ENCODE measurements at places on chromosomes 12 and 14. TPM values are rescaled to one million over a fixed set of nuclear protein-coding genes. Genes with fewer than 3 reads are reported as not detected.
A peak's percentile ranks its signal among the peaks of the same experiment; 100 is the strongest.

DNA sequence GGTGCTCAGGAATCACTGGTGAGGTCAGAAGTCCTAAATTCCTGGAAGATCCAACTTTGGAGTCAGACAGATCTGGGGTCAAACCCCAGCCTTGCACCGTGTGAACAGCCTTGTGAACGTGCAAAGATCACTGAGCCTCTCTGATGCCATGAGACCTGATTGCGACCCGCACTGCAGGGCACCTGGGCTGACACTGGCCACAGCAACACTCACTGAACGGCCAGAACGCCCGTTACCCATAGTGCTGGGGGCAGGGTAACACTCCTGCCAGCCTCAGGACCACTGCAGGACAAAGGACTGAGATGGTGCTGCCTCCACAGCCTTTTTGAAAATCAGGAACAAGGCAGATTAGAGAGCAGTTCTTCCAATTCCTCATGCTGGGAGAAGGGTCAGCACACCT lies 28.3 kb downstream of the CHGA start:
- no peak for DNase-seq

GRCh38 chr12:90896164-90896563 lies 58.8 kb downstream of the CCER1 start:
- DNase-seq: no peak

- DNase-seq: peak; percentile 90
Measured at GRCh38 chr12:49367381-49368239, at the start of gene SPATS2. Gene SPATS2, plus strand, starts transcription at chr12:49367462. Its CDS starts 93,551 bp downstream, at chr12:49461013.

GRCh38 chr12:124555168-124556073 lies 12.0 kb downstream of the NCOR2 start:
- no peak for DNase-seq

GRCh38 chr12:71449373-71450070 lies 9.9 kb downstream of the LGR5 start:
- no peak for DNase-seq

- no peak for DNase-seq
Measured at GRCh38 chr14:104403421-104404220, 175.9 kb upstream of the C14orf180 start.

- no peak for DNase-seq
Measured at GRCh38 chr12:58369576-58369975, 428.2 kb downstream of the ATP23 start.

DNA sequence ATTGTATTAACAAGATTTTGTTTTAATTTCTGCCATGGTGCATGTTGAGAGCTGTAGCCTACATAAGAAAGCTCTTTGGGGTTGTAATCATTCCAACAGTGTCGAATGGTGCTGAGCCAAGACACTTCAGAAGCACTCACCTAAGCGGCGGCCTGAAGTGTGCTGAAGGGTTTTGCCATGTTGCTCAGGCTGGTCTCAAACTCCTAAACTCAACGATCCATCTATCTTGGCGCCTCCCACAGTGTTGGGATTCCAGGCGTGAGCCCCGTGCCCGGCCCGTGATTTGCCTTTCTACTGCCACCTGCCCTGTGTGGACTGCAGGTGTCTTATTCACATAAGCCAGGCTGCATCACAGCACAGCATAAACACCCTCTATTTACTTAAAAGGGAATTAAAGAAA lies 48.9 kb downstream of the AMN start:
- DNase-seq: no peak

GRCh38 chr14:67618617-67619063 lies 1.1 kb upstream of the ARG2 start:
- DNase-seq: no peak

GRCh38 chr14:99559286-99559990 lies 44.6 kb downstream of the CCDC85C start:
- no peak for DNase-seq

DNA sequence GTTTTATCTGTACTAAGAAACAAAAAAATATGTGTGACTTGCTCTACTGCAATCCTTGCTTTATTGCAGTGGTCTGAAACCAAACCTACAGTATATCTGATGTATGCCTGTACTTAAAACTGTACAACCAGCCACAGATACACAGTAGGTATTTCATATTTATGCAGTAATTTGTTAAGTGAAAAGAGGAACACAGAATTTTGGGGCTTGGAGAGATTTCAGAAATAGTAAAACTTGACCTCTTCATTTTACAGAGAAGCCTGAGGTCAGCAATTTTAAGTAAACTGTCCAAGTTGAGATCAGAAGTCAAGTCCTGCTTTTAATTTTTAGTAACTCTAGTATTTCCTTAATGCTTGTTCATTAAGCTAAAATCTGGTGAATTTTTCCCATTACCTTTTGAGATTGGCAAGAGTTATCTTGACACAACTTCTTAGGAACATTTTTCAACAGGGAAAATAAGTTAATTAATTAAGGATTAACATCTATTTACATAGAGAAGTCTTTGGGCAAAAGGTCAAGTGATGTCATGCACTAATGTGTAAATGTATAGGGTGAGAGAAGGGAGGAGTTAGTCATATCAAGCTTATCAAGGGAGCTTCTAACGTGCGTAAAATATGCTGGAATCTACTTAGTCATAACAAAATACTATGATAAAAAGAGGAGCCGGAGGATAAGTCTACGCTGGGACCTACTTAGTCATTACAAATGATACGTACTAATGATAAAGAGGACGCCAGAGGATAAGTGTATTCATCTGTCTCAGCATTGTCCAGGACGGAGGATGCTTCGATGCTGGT lies 66.0 kb upstream of the GTF2A1 start:
- no peak for DNase-seq

GRCh38 chr14:106417224-106418049 lies 891.1 kb downstream of the TMEM121 start:
- DNase-seq: no peak

GRCh38 chr14:100612986-100613385 lies 25.8 kb upstream of the BEGAIN start:
- no peak for DNase-seq

GRCh38 chr12:49553512-49554088 lies 14.3 kb downstream of the MCRS1 start:
- DNase-seq: no peak

GRCh38 chr12:3336606-3337311 lies 154.2 kb upstream of the PRMT8 start:
- DNase-seq: no peak

DNA sequence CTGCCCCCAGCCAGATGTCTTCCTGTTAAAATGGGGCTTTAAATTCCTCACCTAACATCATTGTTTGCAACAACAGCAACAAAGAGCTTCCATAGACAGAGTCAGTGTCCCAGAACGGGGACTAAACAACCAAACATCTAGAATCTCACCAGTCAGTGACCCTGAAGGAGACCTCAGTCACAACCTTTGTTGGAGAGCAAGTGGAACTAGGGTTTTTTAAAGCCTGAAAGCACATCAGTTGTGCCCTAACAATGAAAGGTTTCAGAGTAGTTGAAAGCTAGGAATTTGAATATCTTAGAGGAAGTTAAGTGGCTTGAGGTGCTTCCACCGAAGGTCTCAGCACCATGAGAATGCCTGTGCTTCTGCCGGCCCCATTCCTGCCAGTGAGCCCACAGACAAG lies 5.0 kb upstream of the ALDH2 start:
- no peak for DNase-seq

DNA sequence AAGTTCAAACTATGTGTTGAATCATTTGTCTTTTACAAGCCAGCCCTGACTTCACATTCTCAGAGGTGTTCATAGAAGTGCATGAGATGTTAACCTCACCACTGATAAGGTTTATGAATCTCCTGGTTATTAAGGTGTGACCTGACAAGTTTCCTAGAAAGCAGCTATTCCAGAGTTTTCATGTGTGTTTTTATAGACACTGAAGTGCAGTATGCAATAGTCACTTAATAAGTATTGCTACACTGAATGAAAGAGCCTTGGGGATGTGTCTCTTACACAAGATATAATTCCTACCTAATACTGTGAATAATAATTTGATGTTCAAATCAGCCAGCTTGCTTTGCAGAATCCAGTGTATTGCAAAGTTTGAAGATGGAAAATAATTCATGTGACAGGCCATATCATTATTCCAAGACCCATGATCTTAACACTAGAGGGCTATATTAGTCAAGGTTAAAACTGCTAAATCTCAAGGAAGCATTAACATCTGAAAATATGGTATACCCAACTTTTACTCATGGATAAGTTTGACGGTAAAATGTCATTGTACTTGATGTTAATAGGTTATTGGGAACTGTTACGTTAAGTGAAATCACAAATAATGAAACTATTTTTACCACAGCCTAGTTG lies 13.0 kb downstream of the SLC25A3 start:
- DNase-seq: no peak

DNA sequence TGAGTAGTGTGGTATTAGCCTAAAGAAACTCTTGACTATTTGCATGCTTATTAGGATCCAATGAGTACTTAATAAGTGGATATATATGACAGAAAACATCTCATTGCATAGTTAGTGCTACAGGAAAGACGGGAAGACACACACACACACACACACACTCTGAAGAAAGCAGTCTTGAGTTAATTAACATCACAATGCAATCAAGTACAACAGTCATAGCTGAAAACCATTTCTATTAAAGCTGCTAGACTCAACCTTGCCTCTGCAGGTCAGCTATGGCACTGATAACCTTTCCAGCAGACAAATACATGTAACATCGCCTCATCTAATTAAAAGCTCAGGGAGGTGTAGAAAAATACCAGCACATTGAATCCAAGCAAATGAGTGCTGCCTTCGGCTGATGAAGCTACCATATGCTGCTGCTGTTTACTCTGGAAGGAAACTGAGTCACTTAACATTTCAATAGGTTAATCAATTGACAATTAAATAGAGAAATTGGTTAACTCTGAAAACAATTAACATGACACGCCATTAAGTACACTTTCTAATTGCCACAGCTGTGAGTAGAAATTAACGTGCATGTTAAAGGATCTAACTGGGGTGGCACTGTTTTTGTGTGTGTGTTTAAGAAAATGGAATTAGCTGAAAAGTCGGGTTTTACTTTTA lies 93.2 kb upstream of the OTX2 start:
- DNase-seq: no peak

- DNase-seq: no peak
Measured at GRCh38 chr14:104138718-104139459, 502 bp downstream of the KIF26A start.

- DNase-seq: no peak
Measured at GRCh38 chr14:71742485-71742884, 189.7 kb upstream of the RGS6 start.

- no peak for DNase-seq
Measured at GRCh38 chr12:74514098-74514872, 23.4 kb upstream of the ATXN7L3B start.

The PDE3A gene
- 9.4 TPM for total RNA-seq

The EFS gene
- 24.6 TPM for total RNA-seq

The TCTN2 gene
- 22.2 TPM for total RNA-seq

The AMIGO2 gene
- 57.7 TPM for total RNA-seq

The NTS gene
- not detected for total RNA-seq

The AICDA gene
- 0.96 TPM for total RNA-seq

The SVOP gene
- total RNA-seq: not detected

Data from breast epithelium (tissue), 4 donors.